ENCODE measurements at places on chromosomes 4 and X.
A peak's percentile ranks its signal among the peaks of the same experiment; 100 is the strongest.

GRCh38 chrX:102155806-102156179, at the start of gene BEX5:
Gene BEX5 (minus strand): TSS chrX:102155977. CDS start chrX:102154265, 1,712 bp downstream.
- no peaks in the 10 kb centered on the region for H3K4me1 ChIP-seq
- H3K4me3 ChIP-seq = peak within 1 kb of the TSS; percentile 52
- H3K27ac ChIP-seq = no peak within 1 kb of the TSS
- H3K27me3 ChIP-seq = no peaks in the 10 kb centered on the region

- no peak overlapping the region for H3K27ac ChIP-seq
- H3K4me1 ChIP-seq = no peaks in the 10 kb centered on the region
- H3K4me3 ChIP-seq = no peak overlapping the region
- DNase-seq = peak; percentile 60
- H3K36me3 ChIP-seq = no peaks in the 10 kb centered on the region
These were observed 5.6 kb upstream of the CT47C1 start for GRCh38 chrX:119067023-119067739.

DNA sequence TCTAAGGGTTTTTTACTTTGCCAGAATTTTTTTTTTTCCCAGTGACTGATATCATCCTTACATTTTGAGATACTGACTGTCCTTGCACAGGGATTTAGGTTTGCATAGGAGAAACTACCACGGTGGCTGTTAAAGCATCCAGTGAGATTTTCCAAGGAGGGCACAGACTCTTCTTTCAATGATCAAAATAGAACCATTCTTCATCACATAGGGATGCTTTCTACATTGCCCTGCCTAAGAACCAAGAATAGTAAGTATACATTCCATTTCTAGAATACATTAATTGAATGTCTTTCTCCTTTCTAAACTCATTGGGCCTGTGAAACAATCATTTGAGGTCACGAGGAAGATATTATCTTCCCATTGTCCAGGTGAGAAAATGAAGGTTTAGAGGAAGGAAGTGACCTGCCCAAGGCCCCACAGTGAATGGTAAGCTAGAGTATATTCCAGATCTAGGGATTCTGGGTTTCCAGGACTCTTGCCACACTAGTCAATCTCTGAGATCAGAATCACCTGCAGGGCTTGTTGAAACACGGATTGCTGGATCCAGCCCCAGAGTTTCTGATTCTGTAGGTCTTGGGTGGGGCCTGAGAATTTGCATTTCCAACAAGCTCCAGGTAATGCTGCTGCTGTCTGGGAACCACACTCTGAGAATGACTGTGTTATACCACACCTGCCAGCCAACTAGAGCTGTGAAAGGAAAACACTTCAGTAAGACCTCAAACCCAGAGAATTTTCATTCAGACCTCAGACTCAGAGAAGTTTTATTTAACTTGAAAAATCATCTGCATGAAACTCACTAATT, 17.7 kb upstream of the TMEM154 start:
- no peaks in the 10 kb centered on the region for H3K36me3 ChIP-seq
- H3K27me3 ChIP-seq = no peaks in the 10 kb centered on the region
- peak overlapping the region; percentile 37 for H3K27ac ChIP-seq

GRCh38 chr4:76179398-76180318, 31.5 kb upstream of the NUP54 start:
- H3K27me3 ChIP-seq = no peaks in the 10 kb centered on the region
- peak; percentile 94 for DNase-seq
- no peaks in the 10 kb centered on the region for H3K36me3 ChIP-seq
- H3K4me3 ChIP-seq = no peak overlapping the region
- peaks cover 20% of the 10 kb centered on the region for H3K4me1 ChIP-seq

GRCh38 chrX:68743754-68744153, 85.1 kb upstream of the EFNB1 start:
- peaks cover 9% of the 10 kb centered on the region for H3K27me3 ChIP-seq
- no peak overlapping the region for H3K27ac ChIP-seq
- no peaks in the 10 kb centered on the region for H3K36me3 ChIP-seq
- no peaks in the 10 kb centered on the region for H3K4me1 ChIP-seq
- no peak for DNase-seq

DNA sequence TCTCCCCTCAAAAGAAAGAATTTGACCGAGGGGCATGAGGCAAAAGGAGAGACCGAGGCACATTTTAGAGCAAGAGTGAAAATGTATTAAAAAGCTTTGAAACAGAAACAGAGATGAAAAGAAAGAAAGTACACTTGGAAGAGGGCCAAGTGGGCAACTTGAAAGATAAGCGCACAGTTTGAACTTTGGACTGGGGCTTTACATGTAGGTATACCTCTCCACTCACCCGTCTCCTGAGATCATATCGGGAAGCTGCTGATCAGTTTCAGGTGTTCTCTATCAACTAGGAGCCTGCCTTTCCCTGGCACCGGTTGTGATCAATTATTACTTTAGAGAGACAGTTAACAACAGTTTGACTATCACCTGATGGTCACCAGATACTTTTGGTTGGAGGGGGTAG, 2666.5 kb downstream of the ARAP2 start:
- no peak overlapping the region for H3K4me3 ChIP-seq
- H3K4me1 ChIP-seq = no peaks in the 10 kb centered on the region
- no peaks in the 10 kb centered on the region for H3K36me3 ChIP-seq
- no peak overlapping the region for H3K27ac ChIP-seq
- H3K27me3 ChIP-seq = no peaks in the 10 kb centered on the region

- H3K4me1 ChIP-seq = peaks cover 16% of the 10 kb centered on the region
- no peak for DNase-seq
- no peaks in the 10 kb centered on the region for H3K27me3 ChIP-seq
- no peak overlapping the region for H3K4me3 ChIP-seq
These were observed 77.2 kb downstream of the FHIP1A start for GRCh38 chr4:151486168-151486567.

GRCh38 chr4:73103799-73104503, 34.4 kb upstream of the COX18 start:
- no peak for DNase-seq
- peaks cover 7% of the 10 kb centered on the region for H3K36me3 ChIP-seq
- no peaks in the 10 kb centered on the region for H3K27me3 ChIP-seq
- no peak overlapping the region for H3K4me3 ChIP-seq
- H3K4me1 ChIP-seq = no peaks in the 10 kb centered on the region

DNA sequence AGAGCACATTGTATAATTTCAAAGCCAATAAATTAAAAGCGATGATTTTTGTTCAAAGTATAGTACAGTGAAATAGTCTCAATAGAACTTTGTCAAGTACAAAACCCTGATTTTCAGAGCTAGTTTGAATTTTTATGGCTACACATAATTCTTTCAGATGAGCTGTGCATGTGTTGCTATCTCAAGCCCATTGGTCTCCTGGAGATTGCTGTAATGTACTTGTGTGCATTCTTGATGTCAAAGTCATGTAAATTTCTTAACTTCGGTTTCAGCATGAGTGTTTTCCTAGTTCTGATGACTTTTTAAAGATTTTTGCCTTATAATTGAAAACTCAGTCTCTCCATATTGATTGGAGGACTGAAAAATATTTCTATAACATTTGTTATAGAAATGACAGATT, 200.8 kb downstream of the CEP135 start:
- no peaks in the 10 kb centered on the region for H3K36me3 ChIP-seq
- H3K27me3 ChIP-seq = no peaks in the 10 kb centered on the region
- H3K4me3 ChIP-seq = no peak overlapping the region
- no peaks in the 10 kb centered on the region for H3K4me1 ChIP-seq

DNA sequence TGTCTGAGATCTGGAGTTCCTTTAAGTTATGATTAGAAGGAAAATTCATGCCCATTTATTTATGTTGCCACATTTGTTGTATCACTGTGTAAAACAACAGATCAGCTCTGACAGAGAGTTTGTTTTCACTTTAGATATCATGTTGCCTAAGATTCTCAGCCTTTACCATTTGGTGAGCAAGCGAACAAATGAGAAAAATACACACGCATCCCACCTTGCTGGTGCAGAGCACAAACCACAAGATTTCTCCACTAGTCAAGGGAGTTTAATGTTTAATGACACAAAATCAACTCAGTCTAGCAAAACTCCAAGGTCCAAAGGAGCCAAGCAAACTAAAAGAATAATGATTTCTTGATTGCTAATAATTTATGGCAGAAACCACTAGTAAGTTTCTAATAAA, 27.7 kb downstream of the FGF5 start:
- H3K36me3 ChIP-seq = no peaks in the 10 kb centered on the region
- H3K4me3 ChIP-seq = no peak overlapping the region
- DNase-seq = no peak
- no peak overlapping the region for H3K27ac ChIP-seq
- H3K4me1 ChIP-seq = no peaks in the 10 kb centered on the region

DNA sequence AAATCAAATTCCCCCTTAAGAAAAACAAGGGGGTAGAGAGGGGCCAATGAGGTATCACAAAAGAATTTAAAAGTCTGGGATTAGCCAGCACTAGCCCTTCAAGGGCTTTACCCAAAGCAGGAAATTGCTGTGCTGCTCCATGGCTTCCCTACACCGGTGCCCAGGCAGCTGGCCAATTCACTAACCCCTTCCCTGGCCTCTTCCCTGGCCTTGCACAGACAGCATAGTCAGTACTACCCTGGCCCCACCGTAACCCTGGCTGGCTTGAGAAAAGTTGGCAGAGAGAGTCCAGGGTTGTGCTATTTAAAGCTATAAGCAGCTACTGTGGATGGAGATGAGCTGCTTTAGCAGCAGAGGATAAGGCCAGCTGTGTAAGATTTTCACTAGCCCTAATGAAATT, 43.1 kb downstream of the ADAMTS3 start:
- peak; percentile 56 for DNase-seq
- no peak overlapping the region for H3K4me3 ChIP-seq
- H3K27ac ChIP-seq = no peak overlapping the region
- H3K27me3 ChIP-seq = no peaks in the 10 kb centered on the region
- H3K36me3 ChIP-seq = no peaks in the 10 kb centered on the region
- H3K4me1 ChIP-seq = no peaks in the 10 kb centered on the region

GRCh38 chrX:14554131-14554715, 24.9 kb downstream of the GLRA2 start:
- no peaks in the 10 kb centered on the region for H3K36me3 ChIP-seq
- no peaks in the 10 kb centered on the region for H3K4me1 ChIP-seq
- no peaks in the 10 kb centered on the region for H3K27me3 ChIP-seq

DNA sequence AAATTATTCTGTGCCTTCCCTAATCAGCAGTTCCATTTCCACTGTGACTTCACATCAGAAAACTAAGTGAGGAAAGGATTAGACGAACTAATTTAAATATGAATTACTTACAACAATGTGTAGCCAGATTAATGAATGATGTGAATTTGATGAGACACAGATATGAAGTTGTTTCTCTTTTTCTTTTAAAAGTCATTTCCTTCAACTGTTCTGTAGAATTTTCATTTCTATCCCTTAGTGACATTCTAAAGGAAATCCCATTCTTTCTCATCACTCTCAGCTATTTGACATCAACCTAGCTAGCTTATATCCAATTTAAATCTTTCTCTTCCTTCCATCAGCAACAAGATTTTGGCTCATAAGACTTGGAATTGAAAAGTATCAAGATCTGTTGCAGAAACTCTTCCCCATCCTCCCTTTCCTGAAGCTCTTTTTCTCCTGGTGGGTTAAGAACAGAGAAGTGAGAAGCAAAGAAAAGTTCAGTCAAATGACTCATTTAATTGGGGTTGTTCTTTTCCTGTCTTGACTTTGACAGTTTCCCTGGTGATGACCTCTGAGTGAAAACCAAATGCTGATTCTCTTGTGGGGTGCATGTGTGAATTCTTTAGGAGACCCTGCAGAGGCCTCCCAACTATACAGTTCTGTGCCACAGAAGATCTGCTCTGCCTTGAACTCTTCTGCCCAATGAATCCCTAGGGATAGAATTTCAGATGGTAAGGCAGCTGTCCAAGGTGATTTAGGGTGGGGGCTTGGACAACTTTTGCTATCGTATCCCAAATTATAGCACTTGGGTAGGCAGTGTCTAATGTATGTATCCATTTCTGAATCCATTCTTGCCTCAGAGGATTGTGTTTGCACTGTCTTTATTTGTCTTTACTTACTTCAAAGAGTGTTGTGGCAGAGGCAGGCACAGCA, 232.5 kb upstream of the GPRIN3 start:
- H3K27me3 ChIP-seq = no peaks in the 10 kb centered on the region
- no peak for DNase-seq
- H3K4me1 ChIP-seq = no peaks in the 10 kb centered on the region
- H3K27ac ChIP-seq = no peak overlapping the region
- no peak overlapping the region for H3K4me3 ChIP-seq

GRCh38 chrX:149461746-149462145, 43.4 kb downstream of the IDS start:
- H3K36me3 ChIP-seq = no peaks in the 10 kb centered on the region
- no peak overlapping the region for H3K27ac ChIP-seq
- H3K4me3 ChIP-seq = no peak overlapping the region
- DNase-seq = no peak
- H3K4me1 ChIP-seq = no peaks in the 10 kb centered on the region

DNA sequence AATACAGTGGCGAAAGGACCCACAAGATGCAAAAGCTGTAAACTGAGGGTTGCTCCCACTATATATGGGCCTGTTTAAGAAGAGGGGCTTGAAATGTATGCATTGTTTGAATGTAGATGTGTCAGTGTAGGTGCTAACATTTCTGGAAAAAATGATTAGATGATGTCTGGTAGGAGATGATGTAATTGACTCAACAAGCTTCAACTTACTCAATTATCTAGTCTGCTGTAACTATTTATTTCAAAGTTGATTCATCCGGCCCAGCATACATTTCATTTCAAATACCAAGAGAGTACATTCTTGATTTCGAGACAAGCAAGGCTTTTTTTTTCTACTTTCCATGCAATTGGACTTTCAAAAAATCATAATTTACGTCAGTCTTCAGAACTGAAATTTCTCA, 9.3 kb upstream of the ENAM start:
- no peak overlapping the region for H3K4me3 ChIP-seq
- H3K27me3 ChIP-seq = no peaks in the 10 kb centered on the region
- H3K27ac ChIP-seq = no peak overlapping the region
- no peaks in the 10 kb centered on the region for H3K36me3 ChIP-seq
- no peaks in the 10 kb centered on the region for H3K4me1 ChIP-seq

GRCh38 chrX:16897445-16897844, 27.3 kb upstream of the RBBP7 start:
- no peak overlapping the region for H3K4me3 ChIP-seq
- no peak overlapping the region for H3K27ac ChIP-seq
- DNase-seq = no peak

DNA sequence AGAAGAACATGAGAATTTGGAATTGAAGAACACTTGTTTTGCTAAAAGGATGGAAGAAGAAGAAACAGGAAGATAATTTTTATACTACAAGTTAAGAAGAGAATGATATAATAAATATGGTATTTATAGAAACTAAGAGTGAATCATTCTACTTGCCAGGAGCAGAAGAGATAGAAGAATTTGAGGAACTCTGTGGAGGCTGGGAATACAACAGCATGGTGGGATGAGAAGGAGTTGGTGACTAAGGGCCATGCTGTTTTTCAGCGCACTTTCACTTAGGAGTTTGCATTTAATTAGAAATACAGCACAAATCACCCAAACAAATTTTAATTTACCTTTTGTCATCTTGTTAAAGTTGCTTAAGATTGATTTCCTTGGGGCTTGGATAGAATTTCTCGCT, 20.5 kb downstream of the HADH start:
- no peaks in the 10 kb centered on the region for H3K27me3 ChIP-seq
- H3K36me3 ChIP-seq = peaks cover 30% of the 10 kb centered on the region
- H3K27ac ChIP-seq = peak overlapping the region; percentile 90
